ENCODE measurements at places on chromosomes 2 and 18.

- DNase-seq, result peak; percentile 7
Observed at GRCh38 chr18:62399781-62400308, 74.7 kb downstream of the TNFRSF11A start.

GRCh38 chr2:181626671-181627070 is 30.2 kb downstream of the CERKL start:
- DNase-seq, result no peak

GRCh38 chr2:198297350-198297749 is 493.0 kb downstream of the PLCL1 start:
- DNase-seq, result no peak

- no peak for DNase-seq
Observed at GRCh38 chr18:37426586-37426985, 139.0 kb downstream of the CELF4 start.

- DNase-seq, result peak; percentile 8
Observed at GRCh38 chr2:84713441-84713840, 167.4 kb downstream of the TRABD2A start.

DNA sequence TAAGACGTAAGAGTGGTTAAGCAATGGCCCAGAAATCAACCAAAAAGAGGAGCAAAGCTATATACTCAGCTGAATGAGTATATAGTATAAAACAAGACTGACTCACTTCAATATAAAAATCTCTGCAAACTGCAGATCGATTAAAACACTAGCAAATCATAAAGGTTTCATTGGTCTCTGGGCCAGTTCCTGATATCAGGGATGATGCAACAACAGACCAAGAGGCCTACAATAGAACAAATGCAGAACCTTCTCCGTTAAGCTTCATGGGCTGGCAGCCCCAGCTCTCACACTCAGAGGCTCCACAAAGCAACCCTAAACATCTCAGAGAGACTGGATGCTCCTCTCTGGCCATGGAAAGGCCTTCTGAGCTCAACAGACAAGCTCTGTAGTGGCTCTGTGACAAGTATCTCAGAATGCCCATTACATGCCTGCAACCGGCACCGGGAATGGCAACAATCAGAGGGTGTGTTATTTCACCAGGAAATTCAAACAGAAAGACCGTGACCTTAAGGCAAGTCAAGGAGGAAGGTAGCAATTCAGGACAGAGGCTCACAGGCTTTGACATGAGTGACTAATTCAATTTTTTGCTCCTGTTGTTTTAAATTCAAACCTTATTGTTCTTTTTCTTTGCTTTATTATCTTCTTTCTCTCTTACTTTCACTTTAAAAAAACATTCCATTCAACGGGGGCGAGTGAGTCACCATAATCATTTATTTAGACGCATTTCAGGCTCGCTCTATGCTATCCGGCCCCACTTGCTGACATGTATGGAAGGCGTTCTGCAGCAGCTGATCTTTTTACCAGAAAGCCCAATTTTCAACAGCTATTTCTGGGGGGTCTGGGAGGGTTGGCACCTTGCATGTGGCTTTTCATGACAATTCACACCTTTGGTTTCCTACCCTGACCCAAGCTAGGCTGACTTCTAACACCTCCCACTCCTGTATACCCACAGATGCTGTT is 15.1 kb downstream of the CYRIA start:
- DNase-seq, result peak; percentile 32

DNA sequence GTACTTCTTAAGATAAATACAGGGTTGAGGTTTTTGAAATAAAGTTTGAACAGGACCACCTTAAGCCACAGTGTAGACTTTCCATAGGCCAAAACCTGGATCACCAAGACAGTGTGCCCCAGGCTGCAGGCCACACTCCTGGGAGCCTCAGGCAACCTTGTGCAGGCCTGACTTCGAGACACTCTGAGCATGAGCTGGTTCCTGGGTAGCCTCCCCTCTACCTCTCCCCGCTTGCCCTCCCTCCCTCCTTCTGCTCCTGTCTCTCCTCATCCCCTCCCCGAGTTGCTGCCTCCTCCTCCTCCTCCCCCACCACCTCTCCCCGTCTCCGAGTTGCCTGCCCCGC is 10.6 kb upstream of the PROC start:
- DNase-seq, result no peak

GRCh38 chr18:48165111-48165866 is 234.8 kb upstream of the SMAD2 start:
- no peak for DNase-seq

DNA sequence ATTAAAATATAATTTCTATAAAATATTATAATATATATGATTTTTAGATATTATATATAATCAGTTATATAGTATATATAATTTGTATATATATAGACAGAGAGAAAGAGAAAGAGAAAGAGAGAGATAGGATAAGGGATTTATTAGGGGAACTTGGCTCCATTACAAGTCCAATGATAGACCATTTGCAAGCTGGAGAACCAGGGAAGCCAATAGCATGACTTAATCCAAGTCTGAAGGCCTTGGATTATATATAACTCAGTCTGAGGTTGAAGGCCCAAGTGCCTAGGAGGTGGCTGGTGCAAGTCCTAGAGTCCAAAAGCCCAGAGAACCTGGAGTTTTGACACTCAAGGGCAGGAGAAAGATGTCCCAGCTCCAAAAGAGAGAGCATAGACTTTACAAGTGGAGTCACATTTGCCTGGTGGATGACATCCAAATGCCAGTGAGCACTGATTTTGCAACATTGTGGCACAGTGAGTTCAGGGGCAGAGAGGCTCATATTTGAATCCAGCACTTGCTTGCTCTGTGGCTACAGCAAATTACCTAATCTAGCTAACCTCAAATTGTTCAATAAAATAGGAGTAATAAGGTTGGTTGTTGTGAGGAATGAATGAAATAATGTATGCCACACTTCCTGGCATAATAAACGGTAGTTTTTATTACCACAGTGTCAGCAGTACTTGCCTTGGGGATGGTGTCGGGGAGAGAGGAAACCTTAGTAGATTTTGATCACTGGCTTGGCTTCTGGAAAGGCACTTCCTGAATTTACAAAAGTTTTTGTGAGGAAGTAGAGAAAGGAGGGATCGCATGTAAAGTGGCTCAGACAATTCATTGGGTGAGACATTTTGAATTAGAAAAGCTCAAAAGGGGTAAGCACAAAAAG is 69.6 kb upstream of the CD28 start:
- peak; percentile 58 for DNase-seq

GRCh38 chr2:31812051-31812798 is 198.6 kb downstream of the MEMO1 start:
- peak; percentile 21 for DNase-seq

GRCh38 chr2:96108541-96109360 is 7.6 kb downstream of the ADRA2B start:
- DNase-seq, result no peak

GRCh38 chr2:182020286-182021070 is 34.8 kb downstream of the PPP1R1C start:
- DNase-seq, result peak; percentile 23

DNA sequence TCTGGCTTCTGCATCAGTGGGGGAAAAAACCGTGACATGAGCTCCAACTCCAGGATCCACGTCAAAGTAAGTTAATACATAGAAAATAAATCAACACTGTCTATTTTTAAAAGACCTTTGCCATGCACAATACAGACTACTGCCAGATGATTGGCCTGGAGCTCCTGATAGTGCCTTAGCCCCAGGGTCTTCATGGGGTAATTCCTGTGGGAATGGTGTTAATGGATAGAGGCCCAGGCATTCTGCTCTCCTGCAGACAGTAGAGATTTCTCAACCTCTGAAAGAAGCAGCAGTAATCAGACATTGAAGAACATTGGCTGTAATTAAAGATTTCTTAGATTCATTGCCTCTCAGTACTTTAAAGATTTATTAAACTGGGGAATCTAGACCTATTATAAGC is 4.3 kb upstream of the PLCL1 start:
- DNase-seq, result no peak

GRCh38 chr2:238129166-238130010 is 9.1 kb upstream of the KLHL30 start:
- DNase-seq, result no peak

DNA sequence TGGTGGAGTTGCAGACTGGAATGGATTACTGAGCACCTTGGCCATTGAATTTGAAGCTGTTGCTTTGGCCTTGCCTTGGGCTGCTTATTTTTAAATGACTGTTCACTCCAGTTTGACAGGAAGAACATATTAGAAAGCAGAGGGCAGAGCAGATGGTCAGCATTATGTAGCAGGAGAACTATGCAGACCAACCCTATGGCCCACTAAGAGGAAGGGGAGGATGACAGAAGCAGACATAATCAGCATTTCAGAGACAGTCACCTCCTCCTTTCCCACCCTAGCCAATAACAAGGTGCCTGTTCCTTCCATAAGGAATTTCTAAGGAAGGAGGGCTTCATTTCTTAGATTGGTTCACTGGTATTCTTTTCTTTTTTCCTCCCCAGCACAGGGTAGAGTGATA is 2.4 kb downstream of the CHRNA1 start:
- no peak for DNase-seq

GRCh38 chr2:229083606-229084340 is 187.3 kb downstream of the PID1 start:
- no peak for DNase-seq

DNA sequence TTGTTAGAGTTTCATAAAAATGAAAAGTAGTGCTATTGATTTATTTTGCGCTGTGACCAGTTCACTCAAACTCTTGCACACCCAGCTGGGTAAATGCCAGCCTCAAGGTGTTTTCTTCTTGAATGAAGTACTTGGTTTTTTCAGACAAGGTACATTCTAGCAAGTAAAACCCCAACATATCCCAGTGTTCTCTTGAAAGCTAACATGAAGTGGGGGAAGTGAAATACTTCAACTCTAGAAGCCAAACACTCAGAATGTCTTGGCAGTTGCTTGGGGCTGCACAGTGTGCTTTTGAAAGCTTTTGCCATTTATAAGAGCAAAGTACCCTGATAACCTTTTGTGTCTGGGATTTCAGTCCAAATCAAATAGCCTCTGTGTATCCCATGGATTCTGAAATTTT is 13.4 kb downstream of the NPAS2 start:
- no peak for DNase-seq

DNA sequence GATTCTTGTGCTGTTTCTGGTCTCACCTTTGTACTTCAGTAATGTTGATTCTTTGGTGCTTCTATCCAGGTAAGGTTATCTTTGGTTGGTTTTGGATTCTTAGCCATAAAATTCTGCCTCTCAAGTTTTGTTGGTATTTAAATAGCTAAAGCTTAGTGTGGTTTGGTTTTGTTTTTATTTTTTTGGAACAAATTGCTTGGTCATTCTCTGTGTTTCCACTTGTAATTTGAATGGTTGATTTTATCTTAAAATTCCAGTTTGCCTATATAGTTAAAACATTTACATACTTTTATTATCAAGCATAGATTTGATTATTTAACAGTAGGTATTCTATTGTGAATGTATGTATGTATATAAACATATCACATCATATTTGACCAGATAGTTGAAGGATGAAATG is 6.6 kb downstream of the NCOA1 start:
- DNase-seq, result no peak

DNA sequence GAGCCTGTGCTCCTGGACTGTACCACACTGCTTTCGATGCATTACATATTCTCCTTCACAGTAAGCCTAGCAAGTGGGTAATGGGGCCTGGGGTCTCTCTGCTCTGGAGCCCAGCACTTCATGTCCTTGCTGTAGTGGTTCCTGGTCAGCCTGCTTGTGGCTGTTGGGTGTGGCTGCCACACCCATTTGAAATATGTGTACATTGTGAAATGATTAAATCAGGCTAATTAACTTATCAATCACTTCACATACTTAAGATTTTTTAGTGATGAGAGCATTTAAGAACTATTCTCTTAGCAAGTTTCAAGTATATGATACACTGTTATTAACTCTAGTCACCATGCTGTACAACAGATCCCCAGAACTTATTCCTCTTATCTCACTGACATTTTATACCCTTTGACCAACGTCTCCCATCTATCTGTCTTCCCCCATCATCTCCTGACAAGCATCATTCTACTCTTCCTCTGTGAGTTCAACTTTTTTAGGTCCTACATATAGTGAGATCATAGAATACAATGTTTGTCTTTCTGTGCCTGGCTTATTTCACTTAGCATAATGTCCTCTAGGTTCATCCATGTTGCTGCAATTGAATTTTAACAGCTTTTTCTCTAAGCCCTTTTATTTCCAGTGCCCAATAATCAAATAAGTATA is 92.1 kb downstream of the LYPD6 start:
- peak; percentile 32 for DNase-seq

- no peak for DNase-seq
Observed at GRCh38 chr18:29693334-29693733, 1349.2 kb downstream of the DSC3 start.

- no peak for DNase-seq
Observed at GRCh38 chr2:65706411-65706810, 274.0 kb upstream of the SPRED2 start.

DNA sequence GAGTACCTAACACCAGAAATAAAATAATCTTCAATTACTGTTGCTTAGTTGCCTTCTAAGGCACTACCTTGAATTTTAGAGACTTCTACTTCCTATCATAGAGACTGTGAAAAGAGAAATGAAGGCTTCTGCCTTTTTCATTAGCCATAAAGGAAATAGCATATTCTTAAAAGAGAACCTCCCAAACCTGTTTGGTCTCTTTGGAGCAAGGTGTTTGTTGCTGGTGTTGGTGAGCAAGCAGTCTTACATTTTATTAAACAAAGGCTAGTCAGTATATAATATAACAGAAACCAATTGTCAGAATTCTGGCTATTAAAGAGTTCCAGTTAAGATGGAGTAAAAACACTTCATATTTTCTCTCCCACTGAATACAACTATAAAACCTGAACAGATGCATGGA is 116.4 kb downstream of the TAF4B start:
- peak; percentile 47 for DNase-seq

DNA sequence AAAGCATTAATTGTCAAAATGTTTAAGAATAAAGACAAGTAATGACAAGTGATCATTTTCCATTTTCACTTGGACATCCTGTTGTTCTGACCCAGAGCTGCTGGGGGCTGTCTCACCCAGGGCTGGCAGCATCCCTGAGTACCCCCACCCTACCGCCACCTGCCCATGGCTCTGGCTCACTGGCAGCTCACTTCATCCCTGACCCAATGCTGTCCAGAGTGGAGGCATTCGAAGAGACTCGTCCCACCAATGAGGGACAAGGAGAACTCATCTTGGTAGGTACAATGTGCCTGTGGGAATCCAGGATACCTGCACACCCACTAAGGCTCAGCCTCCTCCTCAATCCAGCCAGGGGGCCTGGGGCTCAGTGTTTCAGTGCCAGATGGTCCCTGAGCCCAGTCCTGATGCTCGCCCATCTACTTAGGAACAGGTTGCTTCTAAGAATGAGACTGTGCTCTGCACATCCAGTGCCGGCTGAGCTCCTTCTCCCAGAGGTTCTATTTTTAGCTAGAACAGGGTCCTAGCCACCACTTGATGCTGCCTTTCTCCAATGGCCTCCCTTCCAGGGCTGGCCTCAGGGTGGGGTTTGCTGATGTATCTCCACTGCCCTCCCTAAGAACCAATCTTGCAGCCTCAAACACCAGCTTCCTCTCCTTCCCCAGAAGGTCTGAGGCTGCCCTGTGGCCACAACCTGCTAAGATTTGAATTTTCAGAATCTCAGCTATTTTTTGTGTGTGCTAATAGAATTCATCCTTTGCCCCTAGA is 53.7 kb downstream of the ADD2 start:
- no peak for DNase-seq

- DNase-seq, result peak; percentile 57
Observed at GRCh38 chr2:190722061-190722759, 73.3 kb downstream of the NAB1 start.

Measured in mammary epithelial cell (primary cell).